ENCODE measurements at places on chromosomes 3 and 15.

GRCh38 chr3:139460076-139460475 is 16.2 kb downstream of the RBP2 start:
- no peak for DNase-seq

DNA sequence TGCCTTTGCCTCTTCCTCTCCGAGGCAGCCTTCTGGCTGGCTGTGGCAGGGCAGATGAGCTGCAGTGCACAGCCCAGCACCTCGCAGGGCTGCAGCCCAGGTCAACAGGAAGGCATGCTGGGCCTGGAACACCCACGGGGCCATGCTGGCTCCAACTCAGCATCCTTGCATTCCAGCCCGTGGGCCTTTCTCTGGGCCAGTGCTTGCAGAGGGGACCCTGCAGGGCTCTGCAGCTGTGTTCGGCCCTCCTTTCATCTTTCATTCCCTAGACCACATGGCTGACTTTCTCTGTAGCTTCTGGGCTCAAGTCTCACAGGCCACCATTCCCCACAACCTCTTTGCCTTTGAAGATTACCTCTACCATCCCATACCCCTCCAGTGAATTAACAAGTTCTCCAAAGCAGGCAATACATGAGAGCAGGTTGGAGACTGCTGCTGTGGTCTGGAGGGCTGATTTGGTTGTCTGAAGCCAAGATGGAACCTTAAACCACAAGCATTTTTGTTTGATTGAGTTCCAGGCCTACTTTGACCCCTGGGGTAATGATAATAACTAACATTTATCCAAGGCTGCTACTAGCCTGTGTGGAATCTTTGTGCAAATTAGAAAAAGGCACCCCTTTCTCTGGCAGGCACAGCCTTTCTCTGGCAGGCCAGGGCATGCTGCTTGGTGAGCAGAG is 5.9 kb downstream of the FAM131A start:
- DNase-seq: peak; percentile 33

GRCh38 chr3:87287011-87287410 is 10.6 kb upstream of the POU1F1 start:
- DNase-seq: peak; percentile 59

DNA sequence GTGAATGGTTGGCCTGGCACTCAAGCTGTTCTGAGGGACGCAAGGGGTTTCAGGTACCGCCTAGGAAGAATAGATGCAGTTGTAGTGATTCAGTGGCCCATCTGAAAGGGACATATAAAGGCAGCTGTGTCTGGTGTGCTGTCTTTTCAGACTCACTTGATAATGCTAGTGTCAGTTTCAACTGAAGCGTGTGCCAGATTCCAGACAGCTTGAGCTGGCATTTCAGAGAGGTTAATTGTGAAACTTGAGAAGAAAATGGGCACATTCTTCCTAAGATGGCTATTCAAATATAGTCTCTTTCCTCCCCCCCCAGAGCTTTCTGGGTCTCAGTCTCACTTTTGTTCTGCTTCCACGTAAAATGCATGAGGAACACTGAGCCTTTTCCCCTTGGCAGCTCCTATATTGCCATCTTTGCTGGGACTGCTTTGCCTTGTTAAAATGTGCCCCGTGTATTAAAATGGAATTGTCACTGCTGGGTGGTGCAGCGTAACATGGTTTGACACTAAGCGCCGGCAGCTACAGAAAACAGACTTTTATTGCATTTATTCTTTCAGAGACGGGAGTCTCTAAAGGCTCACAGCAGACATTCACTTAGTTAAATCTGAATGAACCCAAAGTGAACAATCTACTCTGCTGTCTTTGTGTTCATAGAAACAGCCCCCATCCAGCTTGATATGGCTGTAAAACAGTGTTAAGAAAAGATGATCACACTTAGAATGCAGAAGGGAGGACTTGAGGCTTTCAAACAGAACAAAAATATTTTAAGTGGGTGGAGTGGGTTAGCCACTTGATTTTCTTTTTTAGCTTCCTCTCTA is 478.7 kb downstream of the RBMS3 start:
- DNase-seq: peak; percentile 54

- peak; percentile 8 for DNase-seq
Measured at GRCh38 chr3:16816048-16816780, 68.5 kb upstream of the PLCL2 start.
